ENCODE measurements at places on chromosomes 7 and 10. TPM values are rescaled to one million over a fixed set of nuclear protein-coding genes. Genes with fewer than 3 reads are reported as not detected.

DNA sequence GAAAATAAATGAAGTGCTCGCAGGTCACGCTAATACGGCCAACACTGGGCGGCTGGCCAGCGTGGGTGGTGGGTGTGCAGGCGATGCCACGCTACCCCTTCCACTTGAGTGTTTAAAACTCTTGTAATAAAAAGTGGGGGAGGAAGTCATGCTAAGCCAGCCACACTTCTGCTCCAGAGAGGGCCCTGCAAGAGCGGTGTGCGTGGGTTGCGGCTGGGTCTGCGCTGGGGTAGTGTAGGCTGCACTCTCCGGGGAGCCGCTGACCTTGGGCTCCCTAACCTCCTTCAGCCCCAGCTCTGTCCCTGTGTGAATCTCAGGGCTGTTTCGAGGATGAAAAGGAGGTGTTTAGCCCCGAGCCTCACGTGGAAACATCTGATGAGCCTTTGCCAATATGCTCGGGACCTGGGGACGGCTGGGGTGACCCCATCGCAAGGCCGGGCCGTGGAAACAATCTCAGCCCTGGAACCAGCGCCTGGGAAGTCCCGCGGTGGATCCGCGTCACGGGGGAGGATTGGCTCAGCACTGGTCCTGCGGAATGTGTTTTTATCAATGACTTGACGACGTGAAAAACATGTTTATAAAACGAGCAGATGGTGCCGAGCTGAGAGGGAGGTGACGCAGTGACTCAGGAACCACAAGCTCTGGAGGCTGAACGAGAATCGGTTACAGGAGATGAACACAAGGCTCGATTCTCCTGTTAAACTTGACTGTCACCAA is 278.5 kb downstream of the DNAJB6 start:
- DNase-seq, result no peak

DNA sequence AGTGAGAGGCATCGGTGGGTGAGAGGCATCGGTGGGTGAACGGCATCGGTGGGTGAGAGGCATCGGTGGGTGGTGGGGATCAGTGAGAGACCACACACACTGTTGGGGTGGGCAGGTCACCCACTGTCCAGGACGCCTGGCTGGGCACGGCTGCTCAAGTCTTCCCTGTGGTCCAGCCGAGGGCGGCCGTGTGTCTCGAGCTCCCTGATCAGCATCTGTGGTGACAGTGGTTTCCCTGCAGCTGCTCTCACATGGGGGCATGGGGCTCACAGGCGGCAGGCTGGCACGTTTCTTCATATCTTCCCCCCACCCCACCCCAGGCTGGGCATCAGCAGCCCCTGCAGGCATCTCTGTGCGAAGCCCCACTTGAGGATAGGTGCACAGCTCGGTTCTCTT is 78.2 kb downstream of the NKX6-2 start:
- DNase-seq, result no peak

- no peak for DNase-seq
Measured at GRCh38 chr7:107971613-107972012, 31.3 kb downstream of the LAMB1 start.

- no peak for DNase-seq
Measured at GRCh38 chr10:50917486-50917885, 32.1 kb upstream of the A1CF start.

DNA sequence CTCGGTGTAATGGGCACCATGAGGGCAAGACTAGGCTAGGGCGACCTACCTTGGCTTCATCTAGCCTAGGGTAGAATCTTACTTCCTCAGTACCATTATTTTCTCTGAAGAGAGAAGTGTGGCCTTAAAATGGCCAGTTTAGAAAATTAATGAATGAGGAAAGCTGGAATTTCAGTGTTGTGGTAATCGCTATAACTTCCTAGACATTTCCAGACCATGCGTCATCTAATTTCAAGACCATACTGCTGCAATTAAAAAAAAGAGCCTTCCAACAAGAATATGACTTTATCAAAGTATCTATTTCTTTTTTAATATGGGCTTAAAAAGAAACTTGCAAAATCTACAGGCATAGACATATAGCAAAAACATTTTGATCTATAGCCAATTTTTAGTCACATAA is 68.5 kb downstream of the CPVL start:
- no peak for DNase-seq

GRCh38 chr10:4343873-4344272 is 482.1 kb upstream of the AKR1E2 start:
- DNase-seq, result no peak

DNA sequence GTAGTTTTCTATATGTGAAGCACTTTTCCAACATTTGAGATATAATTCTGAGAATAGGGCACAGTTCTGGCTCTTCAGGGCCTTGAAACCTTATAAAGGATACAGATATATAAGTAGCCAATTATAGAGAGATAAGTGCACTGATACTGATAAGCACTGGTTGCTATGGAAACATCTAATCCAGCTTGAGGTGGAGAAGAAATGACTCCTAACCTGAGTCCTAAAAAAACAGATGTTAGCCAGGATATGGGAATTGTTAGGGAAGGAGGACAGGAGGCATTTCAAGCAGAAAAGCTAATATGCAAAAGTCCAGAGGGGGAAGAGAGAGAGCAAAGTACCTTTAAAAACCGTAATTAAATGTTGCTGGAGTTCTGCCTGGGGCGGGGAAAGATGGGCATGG is 30.8 kb downstream of the STRIP2 start:
- no peak for DNase-seq

DNA sequence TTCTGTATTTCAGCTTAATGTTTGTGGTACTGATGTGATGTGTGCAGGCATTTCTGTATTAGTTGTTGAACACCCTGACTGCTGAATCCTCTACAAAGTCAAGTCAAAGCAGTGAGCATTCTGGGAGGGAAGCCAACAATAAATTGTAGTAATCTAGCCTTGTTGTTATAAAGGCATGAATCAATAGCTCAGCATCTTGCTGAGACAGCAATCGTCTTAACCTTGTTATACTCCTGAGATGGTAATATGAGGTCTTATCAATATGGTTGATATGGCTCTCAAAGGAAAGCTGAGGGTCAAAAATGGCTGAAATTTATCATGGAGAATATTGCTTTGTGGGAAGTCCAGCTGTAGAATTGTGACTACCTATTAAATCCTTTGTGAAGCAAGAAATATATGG is 299.4 kb downstream of the DNAJB9 start:
- DNase-seq, result no peak

Gene PPP3CB
- polyA plus RNA-seq, result 58.0 TPM

Gene CHAT
- polyA plus RNA-seq, result 0.14 TPM

DNA sequence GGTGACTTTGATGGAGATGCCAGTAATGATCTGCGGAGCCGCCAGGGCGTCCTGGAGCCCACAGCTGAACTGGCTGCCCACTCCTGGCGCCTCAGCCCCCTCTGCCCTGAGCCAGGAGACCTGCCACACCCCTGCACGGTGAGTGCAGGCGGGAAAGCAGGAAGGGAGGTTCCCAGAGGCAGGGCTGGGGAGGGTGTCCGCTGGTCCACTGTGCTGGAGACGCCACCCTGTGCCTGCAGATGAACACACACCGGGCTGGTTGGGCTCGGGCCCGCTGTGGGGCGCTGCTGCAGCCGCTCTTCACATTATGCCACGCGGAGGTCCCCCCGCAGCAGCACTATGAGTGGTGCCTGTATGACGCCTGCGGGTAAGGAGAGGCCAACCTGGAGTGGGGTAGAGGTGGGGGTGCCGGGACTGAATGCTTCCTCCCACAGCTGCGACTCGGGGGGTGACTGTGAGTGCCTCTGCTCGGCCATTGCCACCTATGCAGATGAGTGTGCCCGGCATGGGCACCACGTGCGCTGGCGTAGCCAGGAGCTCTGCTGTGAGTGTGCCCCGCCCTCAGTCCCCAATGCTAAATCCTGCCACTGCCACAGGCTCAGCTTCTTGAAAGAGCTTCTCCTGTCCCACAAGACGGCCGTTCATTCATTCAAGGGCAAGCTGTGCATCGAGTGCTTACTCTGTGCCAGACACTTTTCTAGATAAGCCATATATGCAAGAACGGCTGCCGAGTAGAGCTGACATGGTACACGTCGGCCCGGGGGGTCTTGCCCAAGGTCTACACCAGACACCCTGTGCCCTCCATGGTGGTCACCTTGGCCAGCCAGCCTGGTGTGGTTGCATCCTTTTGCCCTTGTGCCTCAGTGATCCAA is 14.3 kb upstream of the ZNF467 start:
- no peak for DNase-seq

- DNase-seq, result no peak
Measured at GRCh38 chr7:126658684-126659083, 594.1 kb downstream of the GRM8 start.

DNA sequence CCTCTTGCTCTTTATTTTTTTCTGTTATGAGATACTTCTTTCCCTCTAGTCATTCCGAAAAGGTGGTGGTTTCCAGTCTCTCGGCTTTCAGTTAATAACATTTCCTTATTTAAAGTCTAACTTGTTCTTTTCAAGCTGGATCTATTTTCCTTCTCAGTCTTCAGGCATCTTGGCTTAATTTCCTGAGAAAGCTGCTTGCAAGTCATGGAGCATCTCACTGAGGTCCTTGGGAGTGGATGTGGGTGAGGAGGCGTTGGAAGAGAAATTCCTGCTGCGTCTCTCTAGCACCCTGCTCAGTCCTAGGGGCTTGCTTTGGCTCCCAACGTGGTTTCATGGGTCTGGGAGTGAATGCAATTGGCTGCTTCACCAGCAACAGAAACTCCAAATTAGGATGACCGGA is 210.2 kb upstream of the MKI67 start:
- DNase-seq, result no peak
